ENCODE measurements at places on chromosomes 4 and X. TPM values are rescaled to one million over a fixed set of nuclear protein-coding genes. Genes with fewer than 3 reads are reported as not detected.

The PHEX gene
- total RNA-seq: 0.48 TPM

The FATE1 gene
- total RNA-seq: not detected

The TMEM154 gene
- 0.13 TPM for total RNA-seq

The SPRY1 gene
- total RNA-seq: 2.4 TPM

The GC gene
- not detected for total RNA-seq

The XIAP gene
- total RNA-seq: 25.8 TPM

The CXXC4 gene
- total RNA-seq: not detected

The MAMLD1 gene
- 5.5 TPM for total RNA-seq

The CT45A1 gene
- not detected for total RNA-seq

The GBA3 gene
- not detected for total RNA-seq

The IL2 gene
- total RNA-seq: not detected

The MAGEC2 gene
- not detected for total RNA-seq

The EIF2S3 gene
- total RNA-seq: 134 TPM

The GPRASP2 gene
- total RNA-seq: 5.0 TPM

The VGLL1 gene
- not detected for total RNA-seq

The SULT1B1 gene
- total RNA-seq: not detected

The GAGE1 gene
- not detected for total RNA-seq

The HHIP gene
- total RNA-seq: 0.78 TPM

The EREG gene
- total RNA-seq: 28.3 TPM

The GJB1 gene
- not detected for total RNA-seq

The ENPEP gene
- 0.05 TPM for total RNA-seq

The HAND2 gene
- 0.72 TPM for total RNA-seq

The TECRL gene
- not detected for total RNA-seq

The HSFX3 gene
- not detected for total RNA-seq

The MTNR1A gene
- total RNA-seq: 0.35 TPM

The ACOX3 gene
- total RNA-seq: 10.1 TPM

The STK32B gene
- 15.9 TPM for total RNA-seq

The VSIG4 gene
- total RNA-seq: not detected

The EDA gene
- total RNA-seq: 0.41 TPM

The DIPK2B gene
- total RNA-seq: not detected

The DGKK gene
- not detected for total RNA-seq

The CXCR3 gene
- total RNA-seq: 0.10 TPM

The DDX53 gene
- total RNA-seq: not detected

All from A549 treated with GW870086 at 1 μM for 4 hours (cell line).